Hepatocyte (in vitro differentiated cells): ENCODE measurements at places on chromosomes 1 and 21. TPM values are rescaled to one million over a fixed set of nuclear protein-coding genes. Genes with fewer than 3 reads are reported as not detected.

Gene PCP4L1
- 1.4 and 2.6 TPM in 2 replicates for total RNA-seq

Gene HCRTR1
- 0.28 TPM in 1 of 2 replicates, not detected in the other for total RNA-seq

Gene ELF3
- 336 and 367 TPM in 2 replicates for total RNA-seq

Gene DDR2
- total RNA-seq = 40.2 and 40.7 TPM in 2 replicates

Gene ACTL8
- not detected in 2 replicates for total RNA-seq

- H3K36me3 ChIP-seq = no peaks in the 10 kb centered on the region
- H3K27me3 ChIP-seq = peaks cover 35% of the 10 kb centered on the region
- no peak for DNase-seq
- H3K27ac ChIP-seq = no peak overlapping the region
Observed at GRCh38 chr1:53057127-53057526, 4.9 kb upstream of the PODN start.
